Inflammatory macrophage (primary cell): ENCODE measurements at places on chromosomes 1 and 21.

GRCh38 chr1:170513138-170513537, 18.8 kb upstream of the GORAB start:
- DNase-seq: no peak

DNA sequence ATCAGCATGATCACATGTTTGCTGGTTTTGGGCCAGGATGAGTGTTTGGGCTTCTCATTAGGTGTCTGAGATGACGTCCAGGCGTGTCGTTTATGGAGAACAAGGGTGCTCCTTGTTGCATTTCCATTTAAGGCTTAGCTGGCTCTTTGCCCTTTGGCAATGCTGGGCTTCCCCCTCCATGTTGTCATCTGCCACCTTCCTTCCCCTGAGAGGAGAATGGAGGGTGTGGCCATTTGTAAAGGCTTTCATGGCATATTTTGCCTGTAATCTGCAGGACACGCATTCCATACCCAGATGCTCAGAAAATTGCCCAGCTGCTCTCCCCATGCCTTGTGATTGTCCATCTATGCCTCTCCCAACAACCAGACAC, 27.7 kb downstream of the PKP1 start:
- DNase-seq: peak; percentile 2

DNA sequence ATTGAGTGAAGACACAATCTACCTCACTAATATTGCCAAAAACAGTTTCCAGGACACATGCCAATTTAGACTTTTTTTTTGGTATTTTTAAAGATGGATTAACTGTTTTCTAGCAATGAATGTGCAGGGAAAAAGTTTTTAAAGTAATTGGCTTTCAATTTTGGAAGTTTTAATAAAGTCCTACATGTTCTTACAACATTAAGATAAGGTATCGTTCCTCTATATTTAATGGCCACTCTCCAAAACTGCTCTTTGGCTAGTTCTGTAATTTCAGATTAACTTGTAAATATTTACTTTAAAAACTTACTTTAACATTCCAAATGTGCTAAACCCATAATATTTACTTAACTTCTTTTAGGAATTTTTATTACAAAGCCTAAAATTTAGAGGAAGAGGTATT, 1332.2 kb upstream of the PRMT6 start:
- DNase-seq: no peak

GRCh38 chr1:5996641-5997270, 4.5 kb upstream of the NPHP4 start:
- no peak for DNase-seq

DNA sequence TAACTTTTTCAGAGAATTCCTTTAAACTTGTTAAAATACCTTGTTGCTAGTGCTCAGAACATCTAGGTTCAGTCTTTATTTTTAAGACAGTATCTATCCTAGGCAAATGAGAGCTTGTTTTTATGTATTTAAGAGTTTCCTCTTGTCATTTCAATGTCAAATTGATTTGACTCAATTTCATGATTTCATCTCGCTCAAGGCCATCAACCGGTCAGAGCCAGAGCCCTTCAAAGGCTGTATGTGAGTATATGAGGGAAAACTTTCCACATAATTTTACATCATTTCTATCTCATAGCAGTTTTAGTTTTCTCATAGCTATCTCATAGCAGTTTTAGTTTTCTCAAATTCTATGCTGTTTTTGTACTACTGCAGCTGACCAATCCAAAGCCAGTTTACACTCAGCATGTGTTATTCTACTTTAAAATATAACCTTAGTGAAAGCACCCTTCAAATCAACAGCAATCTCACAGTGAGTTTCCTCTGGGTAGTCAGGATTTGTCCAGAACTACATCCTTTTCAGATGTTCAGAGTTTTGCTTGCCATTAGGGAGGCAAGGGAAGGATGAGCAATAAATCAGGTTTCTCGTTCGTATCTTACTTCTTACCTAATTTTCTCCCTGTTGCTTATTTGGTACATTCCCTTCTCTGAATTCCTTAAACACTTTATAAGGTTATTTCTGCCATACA, 12.7 kb downstream of the HNRNPU start:
- peak; percentile 2 for DNase-seq

DNA sequence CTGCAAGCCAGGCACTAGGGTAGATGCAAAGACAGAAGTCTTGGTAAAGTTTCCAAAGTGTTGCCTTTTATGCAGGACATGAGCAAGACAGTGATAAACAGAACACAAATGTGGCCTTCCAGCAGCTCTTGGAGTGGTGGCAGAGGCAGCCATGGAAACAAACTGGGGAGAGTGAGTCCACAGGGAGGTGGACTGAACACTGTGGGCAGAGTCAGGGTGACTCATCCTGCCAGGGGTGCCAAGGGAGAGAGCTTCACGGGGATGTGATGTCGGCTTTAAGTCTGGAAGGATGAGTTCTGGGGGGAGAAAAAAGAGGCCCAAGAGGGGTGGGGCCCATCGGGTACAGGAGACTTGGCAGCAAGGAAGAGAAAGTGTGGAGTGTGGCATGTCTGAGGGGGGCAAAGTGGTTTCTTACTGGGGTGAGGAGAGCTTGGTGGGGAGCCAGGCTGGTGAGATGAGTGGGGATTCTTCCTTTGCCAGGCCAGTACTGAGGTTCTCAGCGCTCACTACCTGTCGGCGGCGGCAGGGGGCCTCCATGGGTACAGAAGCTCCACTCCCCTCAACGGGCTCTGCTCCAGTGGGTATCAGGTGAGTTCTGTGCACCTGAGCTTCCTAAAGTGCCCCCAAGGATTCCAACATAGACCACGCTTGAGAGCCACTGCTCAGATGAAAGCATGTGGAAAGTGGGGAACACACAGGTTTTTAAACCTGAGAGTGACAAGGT, 41.8 kb downstream of the KIAA0040 start:
- no peak for DNase-seq

- DNase-seq: no peak
Observed at GRCh38 chr21:46005081-46005480, 23.5 kb downstream of the COL6A1 start.

GRCh38 chr1:44559330-44559729, 115.0 kb downstream of the TMEM53 start:
- no peak for DNase-seq

DNA sequence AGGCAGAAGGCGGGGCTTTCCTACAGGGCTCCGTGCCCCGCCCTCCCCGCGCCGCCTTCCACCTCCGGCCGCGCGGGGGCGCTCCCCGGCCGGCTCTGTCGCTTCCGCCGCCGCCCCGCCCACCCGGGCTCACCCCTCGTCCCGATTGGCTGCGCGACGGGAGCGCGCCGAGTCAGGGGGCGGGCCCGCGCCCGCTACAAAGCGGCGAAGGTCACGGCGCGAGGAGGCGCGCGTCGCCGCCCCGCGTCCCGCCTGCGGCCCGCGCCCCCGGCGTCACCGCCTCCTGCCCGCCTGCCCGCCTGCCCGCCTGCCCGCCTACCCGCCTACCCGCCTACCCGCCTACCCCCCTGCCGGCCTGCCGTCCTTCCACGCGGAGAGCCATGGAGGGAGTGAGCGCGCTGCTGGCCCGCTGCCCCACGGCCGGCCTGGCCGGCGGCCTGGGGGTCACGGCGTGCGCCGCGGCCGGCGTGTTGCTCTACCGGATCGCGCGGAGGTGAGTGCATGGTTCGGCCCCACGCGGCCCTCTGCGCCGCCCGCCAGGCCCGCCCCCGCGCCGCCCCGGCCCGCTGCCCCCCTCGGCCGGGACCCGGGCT, at the start of gene TMEM201:
TMEM201 (plus strand) TSS at position 361 of the 593 bp plus-strand sequence; CDS start at position 381, 20 bp downstream.
- DNase-seq: peak; percentile 95
